NCI-H1694 treated with DMSO at 0.1 percent for 48 hours (cell line): ENCODE measurements at places on chromosomes 12 and 14.

DNA sequence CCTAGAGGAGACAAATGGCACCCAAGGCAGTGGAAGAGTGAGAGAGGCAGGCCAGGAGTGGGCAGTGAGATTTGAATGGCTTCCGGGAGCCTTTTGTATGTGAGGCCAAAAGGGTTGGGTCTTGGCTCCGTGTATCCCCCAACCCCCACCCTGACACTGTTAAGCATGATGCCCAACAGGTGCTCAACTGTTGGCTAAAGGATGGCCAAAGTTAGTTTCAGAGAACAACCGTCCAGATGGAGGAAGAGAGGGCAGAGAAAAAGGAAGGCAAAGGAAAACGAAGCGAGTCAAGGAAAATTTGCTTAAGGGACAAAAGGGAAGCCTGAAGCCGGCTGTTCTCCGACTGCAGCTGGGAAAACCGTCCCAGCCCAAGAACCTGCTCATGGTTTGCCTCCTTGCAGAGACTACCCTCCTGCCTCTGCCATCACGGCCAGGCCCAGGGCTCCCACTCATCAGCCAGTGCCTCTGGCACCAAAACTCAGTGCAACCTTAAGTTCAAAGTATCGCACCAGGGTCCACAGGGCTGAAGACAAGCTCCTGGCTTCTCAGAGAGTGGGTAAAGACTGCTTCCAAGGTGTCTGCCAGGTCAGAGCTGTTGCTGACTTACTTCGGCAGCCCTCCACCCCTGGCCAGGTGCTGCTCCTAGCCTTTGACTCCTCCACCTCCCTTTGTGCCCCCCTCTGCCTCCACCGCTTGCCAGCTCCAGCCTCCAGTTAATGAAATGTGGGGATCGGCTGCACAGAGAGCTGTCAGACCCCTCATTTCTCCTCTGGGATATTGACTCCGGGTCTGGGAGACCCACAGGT is 4.2 kb upstream of the C1QL4 start:
- DNase-seq = no peak

GRCh38 chr14:94571395-94571794 is 9.8 kb upstream of the SERPINA5 start:
- DNase-seq = no peak

DNA sequence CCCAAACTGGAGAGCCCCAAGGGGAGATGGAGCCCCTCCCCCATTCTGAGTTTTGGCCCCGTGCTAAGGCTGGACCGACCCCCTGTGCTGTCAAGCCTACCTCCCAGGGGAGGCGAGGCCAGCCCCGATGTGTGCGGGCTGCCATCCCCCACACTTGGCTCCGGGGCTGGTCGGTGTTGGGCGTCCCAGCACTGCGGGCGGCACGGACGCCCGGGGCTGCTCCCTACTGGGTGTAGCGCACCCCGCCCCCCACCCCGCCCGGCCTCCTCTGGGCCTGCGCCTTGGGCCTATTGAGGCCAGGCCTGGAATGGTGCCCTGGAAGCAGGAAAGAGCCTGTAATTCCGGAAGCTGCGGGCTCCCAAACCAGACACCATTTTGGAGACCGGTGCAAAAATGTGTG is 2.6 kb downstream of the DCAF4 start:
- no peak for DNase-seq

- peak; percentile 70 for DNase-seq
These were observed 20.3 kb upstream of the TMX1 start for GRCh38 chr14:51219473-51220448.

GRCh38 chr14:35333797-35334743 is 41.9 kb downstream of the PSMA6 start:
- no peak for DNase-seq

GRCh38 chr12:12483438-12483837 is 79.2 kb downstream of the DUSP16 start:
- no peak for DNase-seq

GRCh38 chr12:98217257-98217656 is 298.1 kb upstream of the TMPO start:
- DNase-seq = no peak
